NCI-H2029 treated with DMSO at 0.1 percent for 48 hours (cell line): ENCODE measurements at places on chromosomes 2 and 18.

- DNase-seq, result no peak
These were observed 15.2 kb downstream of the INPP5D start for GRCh38 chr2:233075141-233075965.

- no peak for DNase-seq
These were observed 798.9 kb upstream of the PIK3C3 start for GRCh38 chr18:41155910-41156851.

- no peak for DNase-seq
These were observed 29.7 kb downstream of the INPP5D start for GRCh38 chr2:233089851-233090250.

DNA sequence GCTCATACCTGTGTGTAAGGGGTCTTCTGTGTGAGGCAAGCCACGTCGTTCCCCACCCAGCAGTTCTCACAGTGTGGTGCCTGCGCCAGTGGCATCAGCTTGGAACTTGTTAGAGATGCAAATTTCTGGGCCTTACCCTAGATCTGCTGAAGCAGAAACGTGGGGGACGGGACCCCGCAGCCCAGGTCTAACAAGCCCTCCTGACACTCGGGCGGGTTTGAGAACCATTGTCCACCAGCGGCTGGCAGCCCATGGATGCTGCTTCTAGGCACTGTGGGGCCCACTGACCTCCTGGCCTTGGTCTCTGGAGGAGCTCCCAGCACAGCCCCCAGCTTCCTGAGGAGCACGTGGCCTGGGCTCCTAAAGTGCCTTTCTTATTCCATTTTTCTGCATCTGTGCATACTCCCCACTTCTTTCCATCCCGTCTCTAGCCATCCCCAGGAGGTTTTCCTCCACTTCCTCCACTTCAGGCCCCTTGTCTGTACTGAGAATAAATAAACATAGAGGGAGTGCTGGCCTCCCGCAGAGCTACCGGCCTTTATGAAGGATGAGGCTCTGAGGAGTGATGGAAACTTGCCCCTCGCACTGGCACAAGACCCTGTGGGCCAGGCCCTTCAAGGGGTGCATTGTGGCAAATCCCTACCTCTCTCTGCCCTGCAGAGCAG lies 94.3 kb downstream of the GALR1 start:
- DNase-seq, result no peak

GRCh38 chr2:164504253-164504652 lies 117.0 kb downstream of the GRB14 start:
- no peak for DNase-seq

DNA sequence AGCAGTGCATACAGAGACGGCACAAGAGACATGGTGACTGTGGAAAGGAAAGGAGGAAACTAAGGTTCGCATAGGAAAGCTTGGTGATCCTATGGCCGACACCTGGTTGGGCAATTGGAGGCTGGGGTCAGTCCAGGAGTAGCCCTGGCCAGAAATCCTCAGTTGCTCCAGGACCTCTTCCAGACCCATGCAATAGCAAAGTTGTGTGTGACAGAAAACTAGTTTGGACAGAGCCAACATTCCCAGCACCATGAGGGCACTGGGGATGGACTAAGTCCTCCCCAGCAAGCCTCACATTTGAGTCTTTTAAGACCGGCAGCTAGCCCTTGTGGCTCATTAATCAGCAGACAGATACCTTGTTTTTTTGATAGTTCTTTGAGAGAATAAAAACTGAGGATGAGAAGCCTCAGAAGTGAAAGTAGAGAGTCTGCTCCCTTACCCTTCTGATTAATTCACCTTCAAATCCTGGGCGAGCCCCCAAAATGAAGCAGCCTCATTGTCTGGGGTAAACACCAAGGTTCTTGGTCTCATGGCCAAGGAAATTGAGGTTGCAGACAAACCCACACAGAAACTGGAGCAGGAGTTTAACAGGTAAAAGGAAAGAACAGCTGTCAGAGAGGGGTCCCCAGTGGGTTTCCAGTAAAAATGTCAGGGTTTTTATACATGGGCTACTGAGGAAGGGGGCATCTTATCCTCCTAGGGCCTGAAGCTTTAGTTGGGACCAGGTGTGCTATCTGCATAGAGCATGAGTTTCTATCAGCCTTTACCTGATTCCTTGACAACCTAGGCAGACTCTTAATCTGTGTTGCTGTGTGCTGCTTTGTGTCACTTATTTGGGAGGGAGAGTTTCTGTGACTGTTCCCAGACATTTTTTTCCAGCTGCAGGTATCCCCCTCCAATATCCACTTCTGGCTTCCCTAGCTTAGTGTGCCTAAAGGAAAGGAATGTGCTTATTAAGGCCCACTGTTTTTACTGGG lies 39.1 kb downstream of the STK17B start:
- no peak for DNase-seq

GRCh38 chr18:63264871-63265270 lies 54.7 kb downstream of the BCL2 start:
- peak; percentile 80 for DNase-seq

DNA sequence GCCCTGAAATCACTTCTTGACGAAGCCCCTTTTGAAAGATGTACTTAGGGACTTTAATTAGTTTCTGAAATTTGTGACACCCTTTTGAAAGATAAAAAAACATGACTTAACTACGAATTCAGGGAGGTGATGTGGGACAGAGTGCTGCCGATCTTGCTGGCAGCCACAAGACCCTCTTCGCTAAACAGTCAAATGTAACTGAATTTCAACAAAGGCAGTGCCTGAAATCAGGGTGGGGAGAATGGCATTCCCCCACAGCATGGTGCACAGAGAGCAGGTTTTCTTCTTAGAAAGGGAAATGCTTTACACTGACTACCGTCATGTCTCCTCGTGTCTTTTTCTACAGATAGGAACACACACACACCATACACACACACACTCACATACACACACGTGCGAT lies 640.2 kb upstream of the POU3F3 start:
- no peak for DNase-seq

- DNase-seq, result no peak
These were observed 95.7 kb upstream of the LINC00305 start for GRCh38 chr18:64244571-64244970.

GRCh38 chr2:72727356-72727755 lies 98.5 kb downstream of the EXOC6B start:
- DNase-seq, result no peak

DNA sequence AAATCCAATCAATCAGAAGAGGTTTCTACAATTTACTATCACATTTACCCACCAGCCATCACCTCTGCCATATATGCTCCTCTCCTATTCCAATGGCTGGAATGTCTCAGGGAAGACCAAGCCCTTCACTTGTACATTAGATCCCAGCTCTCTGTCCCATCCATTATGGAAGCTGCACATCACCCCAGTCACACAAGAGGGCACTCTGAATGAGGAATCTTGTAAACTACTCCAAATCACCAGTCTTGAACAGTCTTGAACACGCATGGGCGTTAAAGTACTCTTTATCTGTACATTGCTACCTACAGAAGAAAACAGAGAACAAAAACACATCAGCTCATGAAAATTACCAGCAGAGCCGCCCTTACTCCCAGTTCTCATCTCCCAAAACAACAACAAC lies 38.7 kb downstream of the ZC3H8 start:
- DNase-seq, result no peak

- no peak for DNase-seq
These were observed 7.8 kb upstream of the UGT1A9 start for GRCh38 chr2:233663911-233664310.

DNA sequence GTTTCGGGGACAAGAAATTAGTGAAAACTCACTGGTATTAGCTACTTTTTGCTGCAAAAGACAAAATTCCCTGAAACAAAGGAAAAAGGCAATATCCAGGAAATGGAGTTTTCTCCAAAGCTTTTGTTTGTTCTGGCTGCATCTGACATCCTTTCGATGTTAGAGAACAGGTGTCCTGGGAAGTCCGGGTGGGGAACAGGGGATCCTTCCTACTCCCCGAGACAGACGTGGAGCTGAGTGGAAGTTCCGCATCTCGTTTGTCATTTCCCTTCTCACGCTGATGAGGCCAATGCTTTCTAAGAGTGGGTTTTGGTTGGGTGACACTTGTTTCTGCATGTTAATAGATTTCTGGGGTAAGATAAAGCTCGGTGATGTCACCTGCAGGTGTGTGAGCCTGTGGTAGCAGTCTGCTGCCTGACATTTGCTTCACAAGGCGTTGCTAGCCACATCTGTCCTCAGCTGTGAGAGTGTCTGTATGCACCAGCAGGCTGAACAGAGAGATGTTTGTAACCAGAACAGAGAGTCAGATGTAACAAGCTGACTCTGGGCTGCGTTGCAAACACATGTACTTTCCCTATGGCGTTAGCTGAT lies 125.9 kb downstream of the ACOXL start:
- no peak for DNase-seq

GRCh38 chr2:71298914-71299313 lies 32.7 kb upstream of the ZNF638 start:
- no peak for DNase-seq

GRCh38 chr2:199762963-199763362 lies 88.0 kb downstream of the FTCDNL1 start:
- no peak for DNase-seq

DNA sequence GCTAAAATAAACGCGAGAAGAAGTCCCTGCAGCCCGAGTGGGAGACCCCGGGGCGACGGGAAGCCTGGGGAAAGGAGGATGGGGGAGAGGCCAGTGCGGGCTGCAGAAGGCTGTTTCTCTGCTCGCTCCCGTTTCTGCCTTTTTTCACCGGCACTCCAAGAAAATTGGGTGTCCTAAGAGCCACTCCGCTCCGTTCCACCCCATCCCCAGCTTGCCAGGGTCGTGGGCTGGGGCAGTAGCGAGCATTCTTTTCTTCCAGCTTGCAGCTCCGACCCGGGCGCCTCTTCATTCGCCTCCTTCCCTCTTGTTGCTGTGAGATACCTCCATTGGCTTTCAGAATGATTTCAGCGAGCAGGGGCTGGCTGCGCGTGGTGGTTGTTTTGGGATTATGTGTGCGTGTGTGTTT lies 1.1 kb downstream of the HOXD3 start:
- DNase-seq, result no peak
